ENCODE measurements at places on chromosomes 4 and X.

- DNase-seq, result no peak
Observed at GRCh38 chr4:7557456-7557855, 122.7 kb upstream of the PSAPL1 start.

DNA sequence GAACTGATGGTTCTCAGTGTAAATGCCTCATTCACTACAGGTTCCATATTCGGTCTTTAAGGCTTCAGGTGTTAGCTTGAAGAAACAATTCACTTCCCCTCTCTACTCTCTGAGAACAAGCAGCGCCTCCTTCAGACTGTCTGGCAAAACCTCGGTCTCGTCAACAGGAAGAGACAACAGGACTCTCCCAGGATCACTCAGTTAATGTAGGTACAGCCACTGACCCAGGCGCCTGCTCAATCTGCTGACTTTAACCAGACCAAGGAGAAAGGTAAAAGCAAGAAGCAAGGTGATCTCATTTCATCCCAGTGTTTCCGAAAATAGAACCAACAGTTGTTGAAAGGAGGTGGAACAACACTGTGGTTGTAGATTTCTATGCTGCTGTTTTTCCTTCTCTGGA, 102.2 kb downstream of the SLC2A9 start:
- no peak for DNase-seq

DNA sequence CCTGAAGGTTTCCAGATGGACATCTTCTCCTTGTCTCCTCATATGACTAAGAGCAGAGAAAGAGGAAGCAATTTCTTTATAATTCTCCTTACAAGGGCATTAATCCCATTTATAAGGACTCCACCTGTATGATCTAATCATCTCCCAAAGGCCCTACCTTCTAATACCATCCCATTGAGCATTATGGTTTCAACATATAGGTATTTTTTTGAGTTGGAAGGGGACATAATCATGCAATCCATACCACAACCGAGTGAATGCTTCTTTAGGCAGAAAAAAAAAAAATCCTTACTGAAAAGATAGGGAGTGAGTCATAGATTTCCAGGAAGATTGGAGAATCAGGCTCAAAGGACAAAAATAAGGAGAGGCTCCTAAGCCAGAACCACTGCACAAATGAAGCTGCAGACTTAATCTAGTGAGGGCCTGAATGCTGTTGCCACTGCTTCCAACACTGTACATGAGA, 312.5 kb upstream of the HS3ST1 start:
- no peak for DNase-seq

DNA sequence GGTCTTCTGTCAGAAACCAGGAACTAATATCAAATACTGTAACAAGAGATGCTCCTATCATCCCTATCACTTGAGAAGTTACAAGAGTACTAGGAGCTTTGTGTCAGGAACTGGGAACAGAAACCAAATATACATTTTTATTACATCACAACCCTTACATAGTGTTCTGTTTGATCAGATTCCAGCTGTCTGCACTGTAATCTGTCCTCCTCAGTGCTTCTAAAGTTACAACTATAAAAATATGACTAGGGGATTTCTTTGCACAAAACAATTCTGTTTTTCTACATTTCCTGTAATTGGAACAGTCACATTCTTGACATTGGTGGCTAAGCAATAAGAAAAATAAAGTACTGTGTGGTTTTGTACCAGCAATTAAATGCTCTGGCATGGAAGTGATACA, 686.0 kb downstream of the PDHA2 start:
- no peak for DNase-seq
